GM13976 (cell line): ENCODE measurements at places on chromosomes 16 and 17.

GRCh38 chr17:49924589-49924988 is 44.4 kb upstream of the DLX4 start:
- DNase-seq: no peak

GRCh38 chr16:69818891-69819545 is 56.9 kb downstream of the WWP2 start:
- DNase-seq: no peak

GRCh38 chr17:82170412-82170961 is 42.2 kb downstream of the CCDC57 start:
- no peak for DNase-seq

- DNase-seq: no peak
Observed at GRCh38 chr17:41498276-41498675, 7.1 kb downstream of the KRT13 start.

GRCh38 chr16:27759301-27759871 is 209.4 kb downstream of the KATNIP start:
- DNase-seq: no peak

DNA sequence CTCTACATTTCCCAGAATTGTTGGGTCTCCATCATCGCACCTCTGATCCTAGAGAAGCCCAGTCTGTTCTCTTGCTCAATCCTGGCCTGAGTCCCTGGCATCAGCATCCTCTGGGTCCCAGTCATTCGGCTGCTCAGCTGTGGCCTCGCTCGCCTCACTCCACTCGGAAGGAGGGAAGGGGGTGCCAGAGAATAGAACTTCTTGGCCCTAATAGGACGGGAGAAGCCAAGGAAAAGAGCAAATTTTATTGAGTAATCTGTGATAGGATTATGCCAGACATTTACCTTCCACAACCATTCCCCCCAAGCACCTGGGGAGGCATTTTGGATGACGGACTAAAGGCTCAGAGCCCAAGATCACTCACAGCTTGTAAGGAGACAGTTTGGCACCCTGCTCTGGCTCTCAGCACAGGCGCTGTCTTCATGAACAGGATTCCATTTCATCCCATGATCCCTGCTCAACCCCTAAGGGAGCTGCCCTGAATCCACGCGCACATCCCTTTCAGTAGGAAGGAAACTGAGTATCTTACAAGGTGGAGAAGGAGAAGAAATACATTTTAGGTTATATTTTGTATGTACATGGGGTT is 498 bp upstream of the CLEC10A start:
- DNase-seq: no peak

- DNase-seq: peak; percentile 86
Observed at GRCh38 chr17:1180958-1181752, 1.4 kb upstream of the ABR start.

- DNase-seq: no peak
Observed at GRCh38 chr16:73049511-73049910, 1.6 kb upstream of the ZFHX3 start.

DNA sequence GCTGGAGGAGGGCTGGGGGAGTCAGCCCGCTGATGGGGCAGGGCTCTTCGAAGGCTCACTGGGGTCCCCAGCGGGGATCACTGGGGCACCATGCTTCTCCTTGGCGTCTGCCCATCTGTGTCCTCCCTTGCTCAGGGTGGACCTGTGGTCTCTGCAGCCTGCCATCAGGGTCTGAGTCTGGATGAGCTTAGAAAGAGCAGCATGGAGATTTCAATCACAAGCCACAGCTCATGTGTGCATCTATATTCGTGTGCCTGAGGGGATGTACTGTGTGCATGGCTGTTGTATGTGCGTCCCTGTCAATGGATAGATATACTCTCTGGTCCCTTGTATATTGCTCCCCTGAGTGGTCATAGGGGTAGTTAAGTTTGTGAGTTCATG is 126.6 kb upstream of the SDK2 start:
- DNase-seq: no peak

GRCh38 chr17:9818760-9819159 is 3.1 kb downstream of the GSG1L2 start:
- DNase-seq: no peak

DNA sequence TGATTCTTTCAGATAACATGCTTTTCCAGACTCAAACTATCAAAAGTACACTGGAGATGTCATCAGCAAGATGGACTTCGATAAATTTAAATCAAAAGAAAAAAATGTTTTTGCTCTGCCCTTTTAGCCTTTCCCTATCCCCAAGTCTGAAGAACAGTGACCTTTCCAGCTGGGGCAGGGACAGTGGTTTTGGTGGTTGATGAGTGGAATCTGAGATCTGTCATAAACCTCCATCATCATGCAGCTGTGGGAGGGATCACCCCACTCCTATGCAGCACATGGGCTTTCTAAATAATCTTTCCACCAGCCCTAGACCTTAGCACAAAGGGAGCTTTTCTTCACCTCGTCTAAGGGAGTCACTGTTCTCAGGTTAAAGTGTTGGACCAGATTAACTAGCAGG is 869.5 kb upstream of the SOX9 start:
- no peak for DNase-seq

GRCh38 chr17:45131616-45132319 is 547 bp downstream of the PLCD3 start:
- peak; percentile 75 for DNase-seq

DNA sequence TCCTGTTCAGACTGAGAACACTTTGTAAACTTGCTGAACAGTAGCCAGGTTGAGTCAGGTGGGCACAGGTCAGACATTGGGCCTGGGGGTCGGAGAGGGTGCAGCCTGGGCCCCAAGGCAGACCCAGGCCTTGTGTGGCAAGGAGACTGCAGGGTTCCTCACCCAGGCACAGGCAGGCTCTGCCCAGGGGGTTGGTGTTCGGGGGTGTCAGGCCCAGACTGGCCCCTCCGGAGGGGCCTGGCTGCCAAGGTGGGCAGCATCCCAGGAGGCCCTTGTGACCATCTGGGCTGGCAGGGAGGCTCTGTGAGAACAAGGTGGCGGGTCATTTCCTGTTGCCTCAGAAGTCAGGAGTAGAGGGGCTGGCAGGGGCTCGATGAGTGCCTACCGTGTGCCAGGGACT is 585 bp upstream of the MYO15A start:
- no peak for DNase-seq

DNA sequence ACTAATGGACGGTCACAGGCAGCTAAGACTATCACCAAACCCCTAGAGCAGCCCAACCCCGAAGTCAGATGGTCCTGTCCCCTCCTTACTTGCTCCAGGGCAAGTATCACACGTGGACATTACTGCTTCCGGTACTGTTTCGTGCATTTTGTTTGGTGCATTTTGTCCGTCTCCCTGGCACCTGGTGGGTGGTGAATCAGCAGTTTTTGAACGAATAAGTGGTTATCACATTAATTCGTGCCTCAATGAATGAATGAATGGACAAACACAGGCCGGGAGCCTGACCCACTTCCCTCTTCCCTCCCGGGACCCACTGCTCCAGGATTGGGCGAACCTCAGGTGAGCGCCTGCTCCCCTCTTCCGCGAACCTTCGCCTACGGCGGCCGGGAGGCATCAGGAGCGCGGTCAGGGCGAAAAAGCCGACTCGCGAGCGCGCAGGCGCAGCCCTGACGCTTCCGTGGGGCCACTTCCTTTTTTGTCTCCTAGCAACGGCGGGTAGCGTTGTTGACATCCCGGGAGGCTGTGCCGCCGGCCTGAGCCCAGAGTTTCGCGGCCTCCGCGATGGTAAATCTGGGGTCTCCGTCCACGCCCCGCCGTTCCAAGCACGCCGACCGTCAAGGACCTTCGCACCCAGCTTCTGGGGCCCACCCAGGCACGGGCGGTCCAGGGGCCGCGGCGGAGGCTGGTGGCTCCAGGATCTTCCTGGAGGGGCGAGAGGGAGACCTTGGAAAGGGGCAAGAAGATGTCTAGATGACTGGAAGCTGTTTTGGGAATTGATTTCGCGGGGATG is at the start of gene DYNLRB2:
TSS of gene DYNLRB2 (plus strand) at position 478 of the 790 bp plus-strand sequence. CDS start at position 562, 84 bp downstream.
- peak; percentile 96 for DNase-seq

GRCh38 chr16:84566545-84567257 is 51.2 kb downstream of the COTL1 start:
- no peak for DNase-seq

GRCh38 chr16:66335704-66336329 is 30.7 kb upstream of the CDH5 start:
- DNase-seq: no peak

GRCh38 chr16:86970726-86971125 is 346.5 kb downstream of the C16orf95 start:
- DNase-seq: no peak

- DNase-seq: no peak
Observed at GRCh38 chr16:49835161-49835777, 20.6 kb downstream of the ZNF423 start.
